ENCODE measurements at places on chromosomes 11 and 22.

DNA sequence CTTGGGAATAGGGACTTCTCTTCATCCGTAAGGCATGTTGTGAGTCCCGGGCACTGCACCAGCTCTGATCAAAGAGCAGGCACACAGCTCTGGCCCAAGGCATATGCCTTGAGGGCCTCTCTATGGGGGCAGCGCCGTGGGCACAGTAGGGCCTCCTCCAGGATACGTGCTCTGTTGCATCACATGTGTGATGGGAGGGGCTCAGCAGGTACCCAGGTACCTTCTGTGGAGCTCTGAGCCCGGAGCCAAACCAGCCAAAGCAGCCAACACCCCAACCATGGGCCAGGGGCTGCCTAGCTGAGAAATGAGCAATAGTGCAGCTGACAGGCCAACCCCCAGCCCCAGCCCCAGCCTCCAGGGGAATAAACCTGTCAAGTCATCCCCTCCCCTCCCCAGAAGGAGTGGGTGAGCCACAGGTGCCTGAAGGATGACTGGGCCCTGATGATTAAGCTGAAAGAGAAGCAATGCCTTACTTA is 79.7 kb upstream of the SHISAL1 start:
- DNase-seq: no peak

DNA sequence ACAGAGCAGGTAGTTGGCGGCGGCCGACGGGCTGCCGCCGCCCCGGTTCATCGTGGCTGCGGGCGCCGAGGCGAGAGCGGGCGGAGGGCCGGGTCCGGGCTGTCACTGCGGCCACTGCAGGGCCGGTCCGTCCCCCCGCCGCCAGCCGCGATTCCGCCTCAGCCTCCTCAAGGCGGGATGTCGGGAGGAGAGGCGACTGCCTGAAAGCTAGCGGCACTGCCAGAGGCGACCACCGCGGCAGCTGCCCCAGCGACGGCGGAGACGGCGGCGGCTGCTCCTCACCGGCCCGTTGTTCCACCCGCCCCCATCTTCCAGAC is 234 bp downstream of the SESN3 start:
- no peak for DNase-seq

DNA sequence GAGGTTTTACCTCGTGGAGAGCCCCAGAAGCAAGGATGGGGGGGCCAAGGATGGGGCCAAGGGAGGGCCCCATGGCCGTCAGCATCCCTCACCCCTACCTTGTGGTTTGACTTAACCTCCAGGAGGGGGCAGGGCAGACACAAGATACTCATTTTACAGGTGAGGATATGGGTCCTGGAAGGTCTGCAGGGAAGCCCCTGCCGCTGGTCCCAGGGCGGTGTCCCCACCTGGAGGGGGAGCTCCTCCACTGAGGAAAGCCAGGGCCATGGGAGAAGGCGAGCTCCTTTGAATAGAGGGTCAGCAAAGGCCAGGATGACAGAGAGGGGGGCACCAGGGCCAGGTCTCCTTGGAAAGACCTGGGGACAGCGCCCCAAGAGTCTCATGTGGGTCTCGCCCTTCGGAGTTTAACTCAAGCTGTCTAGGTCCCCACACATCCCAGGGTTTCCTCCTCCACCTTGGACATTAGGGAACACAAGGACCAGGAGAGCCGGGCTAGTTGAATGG is 5.9 kb upstream of the ADORA2A start:
- peak; percentile 54 for DNase-seq

GRCh38 chr11:27451244-27451965 is 21.2 kb downstream of the LGR4 start:
- DNase-seq: no peak

- DNase-seq: no peak
These were observed 228.1 kb downstream of the TENM4 start for GRCh38 chr11:79212741-79213190.

DNA sequence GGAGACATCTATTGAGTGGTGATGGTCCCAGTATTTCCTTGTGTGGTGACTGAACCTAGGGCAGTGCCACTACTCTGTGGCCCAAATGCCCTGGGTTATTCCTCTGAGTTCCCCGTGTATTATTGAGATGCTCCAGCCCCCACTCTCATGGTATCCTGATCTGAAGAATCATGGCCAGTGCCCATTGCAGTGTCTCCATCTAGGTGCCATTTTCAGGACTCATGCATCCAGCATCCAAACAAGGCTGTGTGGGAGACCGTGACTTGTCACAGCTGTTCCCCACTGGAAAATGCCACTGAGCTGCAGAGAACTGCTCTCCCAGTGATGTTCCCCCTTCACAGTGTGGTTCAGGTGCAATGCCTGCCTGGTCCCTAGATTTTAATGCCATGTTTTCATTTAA is 24.7 kb downstream of the GGTLC2 start:
- no peak for DNase-seq

DNA sequence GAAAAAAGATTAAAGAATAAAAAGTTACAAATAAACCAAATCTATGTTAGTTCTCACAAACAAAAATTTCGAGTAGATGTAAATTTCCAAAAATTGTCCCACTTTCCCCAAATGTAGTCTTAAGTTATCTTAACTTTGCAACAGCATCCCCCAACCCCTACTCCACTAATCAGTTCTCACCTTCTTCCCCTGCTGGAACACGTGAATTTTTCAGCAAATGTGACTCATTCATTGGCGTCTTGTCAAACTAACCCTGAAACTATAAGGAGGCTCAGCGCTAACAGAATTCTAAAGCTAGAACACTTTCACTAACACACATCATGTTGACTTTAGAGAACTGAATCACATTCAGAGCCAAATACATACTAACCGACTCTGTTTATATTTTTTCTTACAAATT is 46.1 kb downstream of the PHF21A start:
- DNase-seq: no peak

GRCh38 chr22:24230911-24231656 is 13.8 kb downstream of the GGT5 start:
- peak; percentile 33 for DNase-seq

DNA sequence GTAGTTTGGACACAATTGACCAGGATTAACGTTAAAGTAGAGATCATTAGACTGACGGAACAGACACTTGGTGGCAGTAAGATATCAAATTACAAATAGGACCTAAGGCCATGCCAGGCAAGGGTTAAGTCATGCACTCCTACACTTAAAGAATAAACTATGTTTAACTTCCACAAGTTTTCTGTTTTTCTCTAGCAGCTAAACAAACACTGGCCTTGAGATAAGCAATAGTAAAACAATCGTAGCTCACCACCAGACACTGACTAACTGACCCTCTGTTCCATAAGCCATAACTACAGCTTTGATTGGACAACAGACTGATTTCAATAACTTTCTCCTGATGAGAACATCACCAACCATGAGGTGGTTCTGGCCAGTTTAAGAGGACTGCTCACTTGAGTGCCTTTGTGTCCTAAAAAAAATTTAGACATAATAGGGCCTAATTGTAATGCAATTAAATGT is 2.0 kb upstream of the CEP126 start:
- no peak for DNase-seq

Data from naive B cell (primary cell).